ENCODE measurements at places on chromosomes 12 and 14.

DNA sequence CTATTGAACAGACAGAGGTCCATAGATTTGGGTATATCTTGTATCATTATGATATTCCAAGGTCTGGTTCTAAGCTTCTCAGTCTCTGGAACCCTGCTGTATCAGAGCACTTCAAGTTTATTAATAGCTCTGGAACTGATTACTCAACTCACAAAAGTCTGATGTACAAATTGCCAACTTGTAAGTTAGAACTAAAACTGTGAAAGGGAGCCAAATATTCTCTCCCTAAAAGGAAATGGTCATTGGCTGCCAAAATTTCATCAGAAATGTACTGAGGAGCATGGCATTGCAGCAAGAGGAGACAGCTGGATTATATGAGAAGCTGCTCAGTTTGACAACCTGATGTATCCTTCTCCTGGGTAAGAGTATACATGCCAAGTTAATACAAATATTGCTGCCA lies 828.8 kb upstream of the SEL1L start:
- DNase-seq = no peak

DNA sequence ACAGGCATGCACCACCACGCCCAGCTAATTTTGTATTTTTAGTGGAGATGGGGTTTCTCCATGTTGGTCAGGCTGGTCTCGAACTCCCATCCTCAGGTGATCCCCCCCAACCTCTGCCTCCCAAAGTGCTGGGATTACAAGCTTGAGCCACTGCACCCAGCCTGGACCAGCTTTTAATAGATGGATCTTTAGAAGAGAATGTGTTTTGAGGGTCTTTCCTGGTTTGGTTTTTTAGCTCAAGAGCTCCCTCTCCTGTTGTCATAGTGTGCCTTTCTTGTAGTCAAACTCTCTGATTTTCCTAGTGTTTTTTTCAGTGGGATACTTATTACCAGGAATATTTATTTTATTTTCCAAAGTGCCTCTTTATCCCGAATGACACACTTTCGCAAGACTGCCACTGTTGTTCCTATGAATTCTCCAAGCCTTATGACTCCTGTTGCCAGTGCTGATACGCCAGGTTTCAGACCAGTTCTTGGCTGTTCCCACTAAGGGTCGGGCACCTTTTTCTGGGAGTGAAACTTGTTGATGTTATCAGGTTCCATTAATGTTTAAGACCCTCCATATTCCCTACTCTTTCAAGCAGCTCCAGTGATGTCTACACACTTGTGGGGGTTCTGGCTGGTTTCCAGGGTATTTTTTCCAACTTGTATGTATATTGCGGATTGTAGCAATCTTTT lies 31.5 kb upstream of the LIMA1 start:
- no peak for DNase-seq

DNA sequence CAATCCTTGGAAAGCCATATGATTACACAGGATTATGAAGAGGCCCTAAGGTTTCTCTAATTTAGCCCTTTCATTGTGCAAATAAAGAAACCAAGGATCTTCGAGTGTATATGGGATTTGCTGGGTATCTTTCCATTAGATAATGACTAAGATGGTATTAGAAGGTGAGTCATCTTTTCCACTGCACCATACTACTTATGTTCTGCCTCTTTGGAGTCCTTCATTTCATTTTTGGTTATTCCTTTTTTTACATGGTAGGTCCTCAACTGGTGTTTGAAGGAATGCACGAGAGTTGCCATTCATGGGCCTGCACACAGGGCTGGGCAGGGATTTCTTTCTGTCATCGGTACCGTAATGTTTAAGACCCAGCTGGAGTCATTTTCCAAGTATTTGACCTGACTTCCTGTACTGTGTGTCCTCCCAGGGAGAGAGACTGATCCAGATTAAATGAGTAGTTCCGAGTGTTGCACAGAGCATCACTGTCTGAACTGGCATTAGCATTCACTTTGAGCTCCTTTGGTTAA lies 85.7 kb downstream of the BORCS5 start:
- DNase-seq = no peak

DNA sequence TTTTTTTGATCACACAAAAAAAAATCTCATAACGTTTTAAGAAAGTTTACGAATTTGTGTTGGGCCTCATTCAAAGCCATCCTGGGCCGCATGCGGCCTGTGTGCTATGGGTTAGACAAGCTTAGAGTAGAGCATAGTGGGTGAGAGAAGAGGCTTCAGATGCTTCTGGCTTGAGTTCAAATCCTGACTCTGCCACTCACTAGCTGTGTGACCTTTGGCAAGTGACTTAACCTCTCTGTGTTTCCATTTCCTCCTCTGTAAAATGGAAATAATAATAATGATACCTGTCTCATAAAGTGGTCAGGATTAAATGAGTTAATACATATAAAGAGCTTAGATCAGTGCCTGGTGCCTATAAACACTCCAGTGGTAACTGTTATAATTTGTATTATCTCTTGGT lies 6.2 kb downstream of the P2RX4 start:
- DNase-seq = no peak

DNA sequence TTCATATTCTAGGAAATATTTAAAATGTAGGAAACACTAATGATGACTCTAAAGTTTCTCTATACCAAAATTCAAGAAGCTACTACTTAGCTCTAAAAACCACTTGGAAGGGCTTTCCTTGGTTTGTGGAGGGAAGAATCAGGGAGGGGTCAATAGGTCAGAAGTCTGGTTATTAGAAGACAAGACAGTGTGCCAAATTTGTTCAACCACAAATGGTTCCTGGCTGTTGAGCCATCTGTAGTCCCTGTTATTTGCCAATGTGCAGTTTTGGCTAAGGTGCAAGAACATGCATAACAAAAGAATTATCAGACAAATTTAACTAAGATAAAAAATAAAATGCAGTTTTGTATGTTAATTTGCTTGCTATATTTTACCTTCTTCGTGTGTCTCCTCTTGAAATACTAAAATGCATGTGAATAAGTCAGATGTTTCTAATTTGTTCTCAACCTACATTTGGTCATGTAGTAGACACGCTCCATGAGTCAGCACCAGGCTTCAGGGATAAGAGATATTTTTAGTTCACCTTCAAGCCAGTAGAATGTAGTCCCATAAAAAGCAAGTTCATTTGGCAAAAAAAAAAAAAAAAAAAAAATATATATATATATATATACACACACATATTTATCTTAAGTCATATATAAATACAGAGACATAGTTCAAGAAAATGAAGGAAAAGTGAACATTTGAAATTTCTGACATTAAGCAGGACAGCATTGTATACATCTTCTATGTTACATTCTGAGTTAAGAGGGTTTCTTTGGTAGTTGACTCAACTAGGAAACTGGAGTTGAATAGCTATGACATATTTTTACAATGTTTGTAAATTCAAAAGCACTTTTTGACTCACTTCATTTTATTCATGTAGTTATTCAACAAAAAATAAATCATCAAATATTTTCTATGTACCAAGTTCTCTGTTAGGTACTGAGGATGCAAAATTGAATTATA lies 123.3 kb downstream of the KCNC2 start:
- DNase-seq = no peak

DNA sequence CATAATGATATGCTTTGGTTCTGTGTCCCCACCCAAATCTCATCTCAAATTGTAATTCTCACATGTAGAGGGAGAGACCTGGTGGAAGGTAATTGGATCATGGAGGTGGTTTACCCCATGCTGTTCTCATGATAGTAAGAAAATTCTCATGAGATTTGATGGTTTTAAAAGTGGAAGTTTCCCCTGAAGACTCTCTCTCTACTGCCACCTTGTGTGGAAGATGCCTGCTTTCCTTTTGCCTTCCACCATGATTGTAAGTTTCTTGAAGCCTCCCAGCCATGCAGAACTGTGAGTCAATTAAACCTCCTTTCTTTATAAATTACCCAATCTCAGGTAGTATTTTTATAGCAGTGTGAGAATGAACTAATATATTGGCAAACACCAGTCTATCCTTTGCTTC lies 260.4 kb upstream of the PPFIA2 start:
- no peak for DNase-seq

GRCh38 chr14:35285168-35286002 lies 6.8 kb upstream of the PSMA6 start:
- DNase-seq = no peak

DNA sequence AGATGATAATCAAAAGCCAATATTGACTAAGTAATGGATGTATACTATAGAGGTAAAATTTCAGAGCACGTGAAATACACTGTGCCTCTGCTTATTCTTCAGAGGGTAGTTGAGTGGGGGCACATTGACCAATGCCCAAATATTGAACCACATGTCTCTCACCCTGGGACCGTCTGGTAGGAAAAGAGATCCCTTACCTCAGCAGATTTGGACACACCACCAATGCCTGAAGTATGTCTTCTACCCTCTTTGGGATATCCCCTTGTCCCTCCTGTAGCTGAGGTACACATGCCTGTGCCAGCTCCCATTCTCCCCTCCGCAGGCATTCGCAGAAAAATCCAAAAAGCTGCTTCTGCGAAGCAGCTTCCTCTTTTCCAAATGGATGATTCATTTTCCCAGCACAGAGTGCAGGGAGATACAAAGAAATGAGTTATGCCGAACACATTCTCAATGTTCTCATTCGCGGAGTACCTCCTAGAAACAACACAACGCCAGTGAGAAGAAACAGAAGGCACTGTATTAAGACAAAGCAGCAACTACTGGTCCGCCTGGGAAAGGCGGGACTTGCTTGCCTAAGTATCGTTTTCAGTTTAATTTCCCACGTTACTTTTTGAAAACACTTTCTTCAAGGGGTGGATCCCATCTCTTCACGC lies 691 bp downstream of the ZFYVE26 start:
- DNase-seq = no peak

DNA sequence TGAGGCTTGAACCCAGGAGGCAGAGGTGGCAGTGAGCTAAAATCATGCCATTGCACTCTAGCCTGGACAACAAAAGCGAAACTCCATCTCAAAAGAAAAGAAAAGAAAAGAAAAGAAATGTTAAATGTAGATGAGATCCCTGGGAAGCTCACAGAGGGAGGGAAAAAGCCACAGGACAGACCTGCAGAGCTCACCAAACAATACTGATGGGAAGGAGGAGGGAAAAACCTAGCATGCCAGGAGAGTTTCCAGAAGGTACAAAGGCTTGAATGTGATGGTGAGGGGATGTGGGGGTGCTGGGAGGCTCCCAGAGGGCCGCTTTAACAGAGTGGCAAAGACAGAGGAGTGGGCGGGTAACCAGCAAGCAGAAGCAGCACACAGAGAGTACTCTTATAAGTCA lies 72.3 kb downstream of the PTPN21 start:
- DNase-seq = no peak

GRCh38 chr14:105159344-105159743 lies 9.2 kb downstream of the JAG2 start:
- DNase-seq = no peak

- DNase-seq = no peak
These were observed 249.9 kb upstream of the FLRT2 start for GRCh38 chr14:85280074-85280473.

GRCh38 chr14:20608383-20609110 lies 17.4 kb upstream of the RNASE12 start:
- DNase-seq = no peak

DNA sequence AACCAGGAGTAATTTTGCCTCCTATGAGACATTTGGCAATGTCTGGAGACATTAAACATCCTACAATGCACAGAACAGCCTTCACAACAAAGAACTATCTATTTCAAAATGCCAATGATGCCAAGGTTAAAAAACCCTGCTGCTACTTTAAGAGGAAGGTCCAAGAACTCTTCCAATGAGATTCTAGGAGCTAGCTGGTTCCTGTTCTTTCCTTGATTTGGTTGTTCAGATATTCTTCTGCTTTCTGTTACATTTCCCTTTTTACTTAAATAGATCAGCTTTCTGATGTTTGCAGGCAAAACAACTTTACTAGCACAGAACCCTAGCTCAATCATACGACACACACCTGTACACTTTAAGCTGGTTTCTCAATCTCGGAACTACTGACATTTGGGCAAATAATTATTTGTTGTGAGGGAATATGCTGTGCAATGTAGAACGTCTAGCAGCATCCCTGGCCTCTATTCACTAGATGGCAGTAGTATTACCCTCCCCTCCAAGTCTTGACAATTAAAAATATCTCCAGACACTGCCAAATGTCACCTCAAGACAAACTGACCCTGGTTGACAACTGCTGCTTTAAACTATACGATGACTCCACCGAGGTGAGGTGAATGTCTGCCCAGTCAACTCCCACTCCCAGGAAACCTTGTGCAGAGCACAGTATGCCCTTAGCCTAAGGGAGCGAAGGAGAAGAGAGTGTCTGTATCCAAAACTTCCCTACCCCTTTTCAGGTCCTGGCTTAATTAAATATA lies 4.4 kb downstream of the BLTP3B start:
- DNase-seq = no peak

DNA sequence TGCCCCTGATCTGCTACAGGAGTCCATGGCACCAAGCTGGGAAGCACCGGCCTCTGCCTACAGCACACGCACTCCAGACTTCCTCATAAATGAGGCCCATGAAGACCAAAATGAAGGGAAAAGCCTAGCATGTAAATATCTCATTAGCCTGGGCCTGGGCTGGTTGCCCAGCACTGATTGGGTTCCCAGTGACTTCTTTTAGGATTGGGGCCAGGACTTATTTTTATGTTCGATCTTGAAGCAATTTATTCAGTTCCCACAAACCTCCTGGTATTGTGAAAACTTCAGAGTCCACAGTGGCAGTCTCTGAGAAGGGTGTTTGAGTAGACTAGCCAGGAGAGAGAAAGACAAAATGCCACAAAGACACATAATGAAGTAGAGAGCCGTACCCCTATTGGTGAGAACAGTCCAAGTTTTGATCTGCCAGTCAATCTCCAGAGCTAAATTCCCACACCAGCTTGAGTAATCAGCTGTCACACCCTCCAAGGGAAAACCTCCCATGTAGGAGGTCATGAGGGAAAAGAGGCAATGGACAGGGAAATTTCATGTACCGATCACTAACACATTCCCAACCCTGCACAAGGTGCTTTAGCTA lies 78.2 kb downstream of the PHLDA1 start:
- no peak for DNase-seq

DNA sequence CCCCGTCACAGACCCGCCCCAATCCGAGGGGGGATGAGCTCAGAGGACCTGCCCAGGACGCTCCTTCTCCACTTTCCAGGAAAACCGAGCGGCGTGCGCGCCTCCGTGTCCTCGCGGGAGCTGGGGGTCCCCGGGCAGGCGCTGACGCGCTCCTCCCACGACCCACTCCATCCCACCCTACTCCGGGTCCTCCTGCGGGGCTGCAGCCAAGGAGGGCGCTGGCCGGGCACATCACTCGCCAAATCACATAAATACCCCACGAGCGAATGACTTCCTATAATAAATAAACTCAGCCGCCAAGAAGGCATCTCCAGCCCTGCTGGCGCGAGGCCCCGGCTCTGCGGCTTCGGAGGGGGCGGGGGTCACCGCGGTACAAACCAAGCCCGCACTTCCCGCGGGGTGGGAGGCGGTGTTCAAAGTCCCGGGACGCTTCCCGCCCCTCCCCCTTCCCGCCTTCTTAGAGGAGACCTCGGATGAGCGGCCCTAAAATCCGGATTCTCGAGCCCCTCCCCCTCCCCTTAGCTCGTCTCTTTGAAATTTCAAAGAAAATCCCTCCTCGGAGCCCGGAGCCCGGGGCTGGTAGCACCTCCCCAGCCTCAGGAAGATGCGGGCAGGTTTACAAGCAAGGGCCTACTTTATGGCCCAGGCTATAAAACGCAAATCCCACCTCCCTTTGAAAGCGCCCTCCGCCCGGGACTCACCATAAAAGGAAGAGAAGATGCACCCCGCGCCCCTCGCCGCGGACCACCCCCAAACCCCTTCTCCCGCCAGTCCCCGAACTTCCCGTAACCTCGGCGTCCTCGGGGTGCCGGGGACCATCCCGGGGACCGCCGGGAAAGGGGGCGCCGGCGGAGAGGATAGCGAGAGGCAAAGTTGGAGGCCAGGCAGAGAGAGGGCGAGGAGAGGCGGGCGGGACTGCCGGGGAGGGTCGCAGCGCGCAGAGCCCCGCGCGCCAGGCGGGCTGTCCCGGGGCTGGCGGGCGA lies 712 bp upstream of the FZD10 start:
- DNase-seq = no peak

GRCh38 chr14:57575482-57575881 lies 81.8 kb upstream of the CCDC198 start:
- no peak for DNase-seq
